GM13976 (cell line): ENCODE measurements at places on chromosomes 7 and 10.

- DNase-seq: no peak
Measured at GRCh38 chr10:17851611-17852010, 42.5 kb downstream of the MRC1 start.

DNA sequence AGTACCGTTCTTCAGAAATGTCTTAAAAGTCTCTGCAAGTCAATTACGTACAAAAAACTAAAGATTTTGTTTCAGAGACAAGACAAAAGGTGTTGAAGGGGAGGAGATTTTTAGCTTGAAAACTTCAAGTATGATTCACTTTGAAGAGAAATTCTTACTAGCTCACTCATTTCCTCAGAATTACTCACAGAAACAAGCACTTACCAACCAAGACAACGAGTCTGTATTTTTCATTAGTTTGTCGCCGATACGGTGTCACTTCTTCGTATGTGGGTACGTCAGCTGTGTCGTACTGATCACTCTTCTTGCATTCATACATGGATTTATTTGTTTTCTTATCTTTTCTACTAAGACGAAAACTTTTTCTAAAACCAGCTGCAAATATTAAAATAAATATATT, 90.6 kb upstream of the ODAD2 start:
- DNase-seq: no peak

GRCh38 chr7:123425246-123425645, 109.1 kb downstream of the IQUB start:
- DNase-seq: no peak

DNA sequence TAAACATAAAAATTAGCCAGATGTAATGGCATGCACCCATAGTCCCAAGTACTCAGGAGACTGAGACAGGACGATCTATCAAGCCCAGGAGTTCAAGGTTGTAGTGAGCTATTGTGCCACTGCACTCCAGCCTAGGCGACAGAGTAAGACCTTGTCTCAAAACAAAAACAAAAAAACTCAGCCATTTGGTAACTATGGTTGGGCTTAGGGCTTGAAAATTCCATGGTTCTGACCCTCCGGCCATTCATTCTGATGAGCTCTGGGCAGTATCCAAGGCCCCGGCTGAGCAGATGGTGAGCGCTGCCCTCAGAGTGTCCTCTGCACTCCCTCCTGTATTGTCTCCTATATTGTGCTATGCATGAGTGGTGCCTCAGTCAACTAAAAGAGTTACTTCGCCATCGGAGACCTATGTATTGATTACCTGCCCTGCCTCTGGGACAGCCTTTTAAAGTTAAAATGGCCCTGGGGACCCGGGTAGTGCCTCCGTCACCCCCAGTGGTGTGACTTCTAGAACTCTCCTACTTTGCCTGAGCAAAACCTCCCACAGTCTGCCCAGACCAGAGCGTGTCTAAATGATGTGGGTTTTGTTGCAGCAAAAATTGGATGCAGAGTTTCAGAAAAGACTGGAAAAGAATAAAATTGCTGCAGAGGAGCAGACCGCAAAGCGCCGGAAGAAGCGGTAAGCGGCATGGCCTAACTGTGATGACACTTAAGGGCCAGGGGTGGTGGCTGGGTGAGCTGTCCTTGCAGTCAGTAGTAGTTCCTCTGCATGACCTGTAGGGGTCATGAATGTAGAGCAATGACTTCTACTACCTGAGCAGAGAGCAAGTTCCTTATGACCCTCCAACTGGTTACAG, 8.1 kb downstream of the PRKRIP1 start:
- peak; percentile 75 for DNase-seq

GRCh38 chr7:155358066-155358947, 60.6 kb downstream of the INSIG1 start:
- DNase-seq: no peak

GRCh38 chr10:123757853-123758252, 91.7 kb downstream of the GPR26 start:
- no peak for DNase-seq
